Hematopoietic multipotent progenitor cell treated with erythropoietin and hydrocortisone succinate and interleukin-3 and kit ligand, for 8 days (in vitro differentiated cells): ENCODE measurements at places on chromosomes 11 and 22.

- no peak for DNase-seq
Measured at GRCh38 chr11:121489823-121490222, 37.1 kb upstream of the SORL1-AS1 start.

DNA sequence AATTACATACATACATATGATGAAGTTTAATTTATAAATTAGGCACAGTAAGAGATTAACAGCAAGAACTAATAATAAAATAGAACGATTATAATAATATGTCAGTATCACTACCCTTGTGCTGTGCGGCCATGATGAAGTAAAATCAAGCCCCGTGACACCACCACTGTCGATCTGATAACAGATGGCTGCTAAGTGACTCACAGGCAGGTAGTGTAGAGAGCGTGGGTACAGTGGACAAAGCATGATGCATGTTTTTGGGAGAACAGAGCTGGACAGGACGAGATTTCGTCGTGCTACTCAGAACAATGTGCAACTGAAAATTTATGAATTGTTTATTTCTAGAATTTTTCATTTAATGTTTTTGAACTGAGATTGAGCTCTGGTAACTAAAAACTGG, 108.4 kb upstream of the TIMP3 start:
- DNase-seq = peak; percentile 8

GRCh38 chr11:118247041-118247440, 5.1 kb downstream of the MPZL3 start:
- no peak for DNase-seq

DNA sequence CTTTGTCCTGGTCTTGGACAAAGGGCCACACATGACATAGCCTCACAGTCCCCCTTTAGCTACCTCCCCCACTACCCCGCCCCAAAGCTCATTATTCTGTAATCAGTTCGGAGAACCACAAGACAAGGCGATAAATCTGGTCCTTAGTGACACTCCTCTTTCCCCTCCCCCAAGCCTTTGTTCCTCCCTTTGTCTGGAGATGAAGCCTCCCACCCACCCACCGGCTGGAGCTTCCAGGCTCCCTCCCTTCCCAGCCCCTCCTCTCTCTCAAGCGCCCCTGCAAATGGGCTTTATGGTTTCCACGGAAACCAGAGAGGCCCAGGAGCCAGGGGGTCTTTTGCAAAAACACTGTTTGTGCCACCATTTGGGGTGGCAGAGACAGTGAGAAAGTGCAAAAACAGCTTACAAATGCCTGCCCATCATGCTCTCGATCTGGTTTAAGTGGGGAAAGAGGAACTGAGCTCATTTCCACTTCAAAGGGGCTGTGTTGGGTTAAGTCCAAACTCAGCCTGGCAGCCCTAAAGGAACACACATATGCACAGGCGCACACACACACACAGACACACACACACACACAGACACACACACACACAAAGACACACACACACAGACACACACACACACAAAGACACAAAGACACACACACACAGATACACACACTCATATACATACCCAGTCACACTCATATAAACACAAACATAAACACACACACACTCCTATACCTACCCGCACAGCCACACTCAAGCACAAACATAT, 23.5 kb downstream of the APLNR start:
- DNase-seq = no peak

GRCh38 chr22:42294034-42294985, 23.9 kb upstream of the TCF20 start:
- DNase-seq = no peak

- DNase-seq = no peak
Measured at GRCh38 chr22:20965104-20965887, 1.8 kb upstream of the AIFM3 start.

DNA sequence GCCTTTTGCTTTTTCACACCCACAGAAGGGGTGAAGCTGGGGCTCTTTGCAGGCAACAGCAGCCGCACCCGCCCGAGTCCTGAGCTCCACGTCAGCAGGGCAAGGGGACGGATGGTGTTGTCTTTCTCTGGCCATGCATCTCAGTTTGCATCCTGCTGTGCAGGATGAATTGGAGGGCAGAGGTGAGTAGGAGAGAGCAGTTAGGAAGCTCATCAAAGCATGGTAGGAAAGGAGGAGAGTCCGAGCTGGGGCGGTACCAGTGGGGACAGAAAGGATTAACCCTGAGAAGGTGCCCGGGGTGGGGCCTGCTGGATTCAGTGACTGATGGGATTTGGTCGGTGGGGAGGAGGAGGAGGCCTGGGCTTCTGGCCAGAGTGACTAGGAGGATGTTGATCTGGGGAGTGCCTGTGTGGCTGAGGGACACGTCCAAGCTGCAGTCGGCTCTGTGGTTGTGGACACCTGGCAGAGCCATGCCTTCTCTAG, 14.6 kb downstream of the FAM83F start:
- peak; percentile 39 for DNase-seq

DNA sequence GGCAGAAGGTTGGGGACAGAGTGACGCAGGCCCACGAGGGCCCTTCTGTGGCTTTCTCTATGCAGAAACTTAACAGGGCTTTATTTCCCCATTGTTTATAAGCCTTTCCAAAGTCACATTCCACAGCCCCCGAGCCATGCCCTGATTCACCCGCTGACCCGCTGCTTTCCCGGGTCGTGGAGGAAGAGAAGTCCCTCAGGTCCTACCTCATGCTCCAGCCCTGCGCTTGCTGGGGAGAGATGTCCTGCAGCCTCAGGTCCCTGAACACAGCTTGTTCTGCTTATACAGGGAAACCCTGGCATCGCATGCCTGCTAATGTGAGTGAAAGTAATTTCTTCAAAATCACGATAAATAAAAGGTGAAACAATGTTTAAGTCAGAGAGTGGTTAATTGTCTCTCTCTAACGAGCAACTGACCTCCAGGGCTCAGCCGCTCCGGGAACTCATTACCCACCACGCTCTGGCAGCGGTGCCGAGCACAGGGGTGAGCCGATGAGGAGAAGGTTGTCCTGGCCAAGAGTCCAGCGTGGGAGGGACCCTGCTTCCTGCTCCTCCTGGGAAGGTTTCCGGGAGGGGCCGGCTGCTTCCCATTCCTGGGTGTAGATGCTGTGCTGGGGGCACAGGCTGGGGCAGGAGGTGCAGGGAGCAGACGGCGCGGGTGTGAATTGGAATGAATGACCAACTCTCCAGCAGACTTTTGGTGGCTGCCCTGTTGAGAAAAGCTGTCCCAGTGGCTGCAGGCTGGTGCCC, 595.2 kb downstream of the BRD1 start:
- DNase-seq = no peak

DNA sequence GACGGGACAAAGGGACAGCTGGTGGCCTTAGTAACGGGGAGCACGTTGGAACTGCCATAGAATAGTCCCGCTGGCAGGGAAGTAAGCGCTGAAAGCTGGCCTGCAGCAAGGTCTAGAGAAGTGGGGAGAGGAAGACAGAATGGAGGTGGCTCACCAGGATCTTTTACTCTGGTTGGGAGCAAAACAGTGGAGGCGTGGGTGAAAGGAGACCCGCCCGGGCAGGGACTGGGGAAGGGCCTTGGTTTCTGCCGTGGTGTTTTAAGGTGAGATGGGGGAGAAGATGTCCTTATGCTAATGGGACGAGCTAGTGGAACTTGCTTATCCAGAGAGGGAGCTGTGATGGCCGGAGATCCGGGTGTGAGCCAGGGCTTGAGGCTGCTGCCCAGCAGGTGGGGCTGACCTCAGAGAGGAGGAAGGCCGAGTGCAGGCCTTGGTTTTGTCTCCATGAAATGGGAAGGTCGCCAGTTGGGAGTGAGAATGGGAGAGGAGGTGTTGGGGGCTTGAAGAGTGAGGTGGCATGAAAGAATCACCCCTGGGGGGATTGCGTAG, 56.4 kb upstream of the CTTN start:
- DNase-seq = no peak

GRCh38 chr11:2667940-2668339, 31.9 kb downstream of the KCNQ1OT1 start:
- no peak for DNase-seq

GRCh38 chr11:58509748-58510147, 1.8 kb upstream of the OR5B21 start:
- peak; percentile 53 for DNase-seq

DNA sequence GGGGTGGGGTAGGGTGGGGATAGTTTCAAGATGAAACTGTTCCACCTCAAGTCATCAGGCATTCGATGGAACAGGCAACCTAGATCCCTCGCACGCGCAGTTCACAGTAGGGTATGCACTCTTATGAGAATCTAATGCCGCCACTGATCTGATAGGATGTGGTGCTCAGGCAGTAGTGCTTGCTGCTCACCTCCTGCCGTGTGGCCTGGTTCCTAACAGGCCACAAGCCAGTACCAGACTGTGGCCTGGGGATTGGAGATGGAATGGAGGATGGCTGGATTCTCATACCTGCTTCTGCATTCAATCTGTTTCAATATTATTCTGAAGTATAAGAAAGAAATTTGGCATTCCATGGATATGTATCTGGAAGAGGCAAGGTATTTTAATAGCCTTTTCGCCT, 73.1 kb downstream of the RBFOX2 start:
- no peak for DNase-seq

DNA sequence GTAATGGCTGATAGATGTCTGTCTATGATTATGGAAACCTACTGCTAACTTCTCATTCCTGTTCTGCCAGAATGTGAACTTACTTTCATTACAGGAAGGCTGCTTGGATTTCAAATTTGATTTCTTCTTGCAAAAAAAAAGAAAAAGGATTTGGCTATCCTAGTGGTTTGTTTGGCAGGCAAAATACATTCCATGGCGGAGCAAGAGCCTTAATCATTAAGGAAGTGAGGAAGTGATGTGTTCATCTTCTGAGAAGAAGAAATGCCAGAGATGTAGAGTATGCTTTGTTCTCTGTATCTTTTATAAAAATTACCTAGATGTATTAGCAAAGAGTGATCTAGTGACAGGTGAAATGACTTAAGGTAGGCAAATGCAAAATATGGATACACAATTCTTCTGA, 356.3 kb downstream of the SOX6 start:
- DNase-seq = no peak

GRCh38 chr11:14544611-14545010, 24.4 kb upstream of the PSMA1 start:
- DNase-seq = peak; percentile 23

DNA sequence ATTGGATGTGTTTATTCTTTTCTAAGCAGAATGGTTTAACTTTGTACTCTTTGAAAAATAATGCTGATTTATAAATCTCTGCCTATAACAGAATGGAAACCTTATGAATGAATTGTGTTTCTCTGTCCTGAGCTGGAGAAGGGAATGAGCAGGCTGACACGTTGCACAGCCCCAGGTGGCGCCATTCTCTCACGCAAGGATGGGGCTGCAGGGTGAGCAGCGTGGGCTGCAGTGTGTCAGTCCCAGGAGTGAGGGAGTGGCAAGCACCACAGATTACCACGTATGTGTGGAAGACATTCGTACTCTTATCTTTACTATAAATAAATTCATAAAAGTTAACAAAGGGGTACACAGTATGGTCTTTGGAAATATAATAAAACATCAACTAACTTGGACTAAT, 33.4 kb downstream of the FDX1 start:
- peak; percentile 81 for DNase-seq

- DNase-seq = peak; percentile 45
Measured at GRCh38 chr22:37193629-37194191, 5.7 kb upstream of the C1QTNF6 start.

DNA sequence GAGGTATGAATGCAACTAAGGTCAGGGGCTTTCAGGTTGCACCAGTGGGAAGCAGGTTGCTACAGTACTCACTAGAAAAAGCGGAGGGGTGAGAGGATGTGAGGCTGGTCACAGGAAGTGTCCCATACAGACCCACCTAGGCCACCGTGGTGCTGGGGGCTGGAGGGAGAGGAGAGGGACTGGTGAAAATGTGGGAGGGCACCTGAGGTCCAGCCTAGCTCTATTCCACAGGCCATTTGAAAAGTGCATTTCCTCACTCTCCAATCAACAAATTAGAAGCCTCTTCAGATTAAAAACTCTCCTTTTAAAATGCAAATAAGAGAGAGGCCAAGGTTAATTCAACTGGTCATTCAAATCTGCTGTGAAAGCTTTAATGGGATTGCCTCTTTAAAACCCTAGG, 38.6 kb upstream of the NCAM1 start:
- no peak for DNase-seq

- no peak for DNase-seq
Measured at GRCh38 chr11:64792482-64792881, 10.5 kb downstream of the MAP4K2 start.

GRCh38 chr11:32032478-32032877, 58.4 kb upstream of the RCN1 start:
- DNase-seq = no peak

DNA sequence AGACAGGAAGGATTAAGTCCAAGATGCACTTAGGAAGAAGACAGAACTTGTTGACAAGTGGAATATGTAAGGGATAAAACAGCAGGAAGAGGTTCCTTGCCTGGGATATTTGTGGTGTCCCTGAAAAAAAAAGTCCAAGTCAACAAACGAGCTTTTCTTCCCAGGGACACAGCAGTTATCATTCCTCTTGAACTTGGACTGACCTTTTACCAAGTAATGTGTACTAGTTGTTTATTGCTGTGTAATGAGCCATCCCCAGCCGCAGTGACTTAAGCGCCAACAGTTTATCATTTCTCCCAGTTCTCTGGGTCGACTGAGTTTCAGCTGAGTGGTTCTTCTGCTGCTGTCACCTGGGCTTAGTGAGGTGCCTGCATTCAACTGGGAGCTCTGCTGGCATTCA, 37.0 kb downstream of the KREMEN1 start:
- DNase-seq = no peak

GRCh38 chr22:27075891-27076290, 418.5 kb downstream of the MIAT start:
- DNase-seq = no peak

DNA sequence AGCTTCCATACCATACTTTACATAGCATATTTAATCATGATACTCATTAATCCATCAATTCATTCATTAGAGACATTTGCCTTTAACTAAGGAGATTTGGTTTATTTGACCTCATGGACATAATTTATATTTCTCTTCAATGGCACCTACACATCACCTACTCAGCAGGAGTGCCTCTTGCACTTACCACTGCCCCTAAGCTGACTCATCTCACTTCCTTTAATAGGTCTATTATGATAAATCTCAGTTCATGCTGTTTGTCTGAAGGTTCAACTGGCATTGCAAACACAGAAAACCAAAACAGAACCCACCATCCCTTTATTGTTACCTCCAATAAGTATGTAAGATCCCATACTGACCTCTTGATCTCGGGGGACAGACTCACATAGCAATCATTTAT, 186.7 kb downstream of the LUZP2 start:
- DNase-seq = no peak

DNA sequence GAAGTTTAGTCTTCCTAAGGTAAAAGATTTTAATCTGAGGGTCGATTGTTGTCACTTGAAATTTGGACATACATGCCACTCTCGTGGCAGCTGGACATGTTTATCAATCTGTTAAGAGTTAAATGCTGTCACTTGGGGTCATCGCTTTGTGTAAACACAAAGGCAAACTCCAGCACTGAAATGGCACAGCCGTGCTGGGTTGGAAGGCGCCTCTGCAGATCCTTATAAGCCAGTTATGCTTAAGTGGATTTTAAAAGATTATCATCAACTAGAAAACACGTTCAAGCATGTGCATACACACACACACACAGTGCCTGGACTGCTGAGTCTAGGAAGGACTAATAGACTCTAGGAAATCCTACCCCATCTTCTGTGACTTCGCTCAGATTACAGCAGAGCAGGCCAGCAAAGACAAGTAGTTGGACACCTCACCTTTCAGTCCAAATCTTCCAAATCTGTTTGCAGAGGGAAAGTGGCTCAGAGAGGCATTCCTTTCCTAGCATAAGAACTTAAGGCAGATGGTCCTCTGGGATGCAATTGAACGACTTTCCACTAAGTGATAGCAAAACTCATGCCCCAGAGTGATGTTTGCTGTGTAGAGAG, 83.7 kb downstream of the CACNG2 start:
- DNase-seq = no peak
